ENCODE measurements at places on chromosomes 4 and X.

DNA sequence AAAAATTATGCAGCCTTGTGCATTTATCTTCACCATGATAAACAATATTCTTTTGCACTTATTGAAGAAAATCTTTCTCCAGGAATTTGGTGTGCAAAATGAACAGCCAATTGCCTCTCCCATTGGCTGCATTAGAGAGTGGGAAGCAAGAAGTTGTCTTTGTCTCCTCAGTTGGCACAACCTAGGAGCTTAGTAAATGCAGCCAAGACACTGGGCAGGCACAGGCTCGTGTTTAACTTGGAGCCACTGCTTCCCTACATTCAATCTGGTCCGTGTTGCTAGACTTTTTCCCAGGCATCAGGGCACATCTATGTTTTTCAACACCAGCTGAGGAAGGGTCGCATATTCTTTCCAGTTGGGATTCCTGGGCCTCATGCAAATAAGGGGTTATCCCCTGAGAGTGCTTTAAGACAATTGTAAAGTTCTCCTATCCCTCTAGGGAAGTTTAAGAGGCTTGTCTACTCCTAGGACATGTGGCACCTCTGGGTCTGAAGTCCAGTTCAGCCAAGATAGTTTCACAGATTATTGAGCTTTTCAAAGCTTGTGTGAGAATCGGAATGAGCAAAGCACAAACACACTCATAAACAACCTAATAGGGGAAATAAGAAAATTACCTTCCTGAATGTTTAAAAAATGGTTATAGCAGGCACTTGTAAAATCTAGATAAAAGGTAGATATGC is 31.8 kb upstream of the SRD5A3 start:
- no peak for DNase-seq

GRCh38 chr4:40486534-40486933 is 143.1 kb downstream of the RBM47 start:
- no peak for DNase-seq

DNA sequence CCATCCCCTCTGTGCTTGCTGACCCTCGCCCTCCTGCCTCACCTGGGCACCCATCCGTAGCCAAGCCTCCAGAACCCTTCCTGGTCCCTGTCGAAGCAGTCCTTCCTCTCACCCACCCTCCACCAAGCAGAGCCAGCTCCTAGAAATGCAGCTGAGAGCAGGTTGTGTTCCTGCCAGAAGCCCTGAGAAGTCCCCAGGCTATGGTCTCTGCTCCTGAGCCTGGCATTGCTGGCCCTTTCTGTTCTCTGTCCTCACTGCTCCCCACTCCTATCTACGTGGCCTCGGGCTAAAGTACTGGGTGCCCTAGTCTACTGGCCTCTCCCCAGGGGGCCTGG is 2.1 kb upstream of the CPZ start:
- DNase-seq, result no peak

DNA sequence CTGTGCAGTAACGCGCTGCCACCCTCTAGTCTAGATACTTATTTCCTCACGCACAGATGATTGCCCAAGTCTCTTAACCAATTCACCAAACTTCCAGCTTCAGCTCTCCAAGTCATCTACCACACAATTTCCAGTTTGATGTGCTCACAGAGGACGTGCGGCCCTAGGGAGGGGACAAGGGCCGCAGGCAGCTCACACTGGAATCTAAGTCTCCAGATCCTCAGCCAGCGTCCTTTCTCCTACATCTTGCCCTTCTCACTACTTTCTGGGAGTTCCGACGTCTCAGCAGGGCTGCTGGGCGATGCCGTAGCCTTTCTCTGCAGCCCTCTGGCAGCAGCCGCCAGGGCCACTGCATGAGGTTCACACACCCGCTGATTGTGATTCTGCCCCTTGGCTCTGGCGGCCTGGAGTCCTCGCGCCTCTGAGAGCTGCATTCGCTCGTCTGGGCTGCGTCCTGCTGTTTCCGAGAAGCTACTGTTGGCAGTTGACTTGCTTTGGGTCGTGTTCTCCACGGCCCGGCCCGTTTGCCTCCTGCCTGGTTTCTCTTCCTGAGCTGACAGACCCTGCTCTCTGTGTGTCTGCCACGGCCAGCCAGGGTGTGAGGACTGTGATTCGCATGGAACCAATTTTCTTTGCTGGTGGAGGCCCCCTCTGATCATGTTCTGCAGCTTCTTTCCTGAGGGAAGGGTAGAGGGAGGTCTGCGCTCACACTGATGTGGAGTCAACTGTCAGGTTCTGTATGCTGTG is 14.1 kb upstream of the TMEM131L start:
- DNase-seq, result no peak

GRCh38 chrX:71629467-71629866 is 11.2 kb upstream of the CXCR3 start:
- DNase-seq, result no peak

- no peak for DNase-seq
Measured at GRCh38 chr4:41647383-41647782, 101.1 kb downstream of the PHOX2B start.

GRCh38 chrX:150337536-150337935 is 25.6 kb upstream of the MAMLD1 start:
- DNase-seq, result no peak

DNA sequence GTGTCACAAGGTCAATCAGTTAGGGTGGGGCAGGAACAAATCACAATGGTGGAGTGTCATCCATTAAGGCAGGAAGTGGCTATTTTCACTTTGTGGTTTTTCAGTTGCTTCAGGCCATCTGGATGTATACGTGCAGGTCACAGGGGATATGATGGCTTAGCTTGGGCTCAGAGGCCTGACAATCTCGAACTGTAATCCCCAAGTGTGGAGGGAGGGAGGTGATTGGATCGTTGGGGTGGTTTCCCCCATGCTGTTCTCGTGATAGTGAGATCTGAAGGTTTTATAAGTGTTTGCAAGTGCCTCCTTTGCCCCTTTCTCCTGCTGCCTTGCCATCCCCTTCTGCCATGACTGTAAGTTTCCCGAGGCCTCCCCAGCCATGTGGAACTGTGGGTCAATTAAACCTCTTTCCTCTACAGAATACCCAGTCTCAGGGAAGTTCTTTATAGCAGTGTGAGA is 36.7 kb upstream of the STS start:
- no peak for DNase-seq

DNA sequence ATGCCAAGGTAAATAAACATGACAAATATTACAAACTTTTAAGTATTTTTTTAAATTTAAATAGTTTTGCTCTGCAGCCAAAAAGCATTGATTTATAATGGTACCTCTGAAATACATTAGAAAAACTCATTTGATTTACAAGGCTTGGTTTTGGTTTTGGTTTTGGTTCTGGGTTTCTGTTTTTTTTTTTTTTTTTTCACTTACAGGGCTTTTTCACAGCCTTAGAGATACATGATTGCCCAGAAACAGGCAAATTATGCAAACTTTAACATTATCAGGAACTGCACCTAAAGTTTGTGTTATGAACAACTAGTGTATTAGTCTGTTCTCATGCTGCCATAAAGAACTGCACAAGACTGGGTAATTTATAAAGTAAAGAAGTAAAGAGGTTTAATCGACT is 196.4 kb upstream of the DDX53 start:
- DNase-seq, result no peak

DNA sequence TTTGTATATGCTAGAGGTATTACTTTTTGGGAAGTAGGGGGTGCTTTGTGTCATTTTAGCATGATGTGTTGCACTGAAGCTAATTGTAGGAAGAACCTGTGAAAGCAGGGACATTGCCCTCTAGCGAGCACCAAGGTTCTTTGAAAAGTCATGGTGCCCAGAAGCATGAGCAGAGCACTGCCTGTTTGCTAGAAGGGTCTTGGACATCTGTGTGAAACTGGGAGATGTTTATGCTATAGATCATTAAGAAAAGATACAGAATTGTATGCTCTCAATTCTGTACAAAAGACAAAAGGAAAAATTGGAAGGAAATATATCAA is 14.7 kb downstream of the GRPR start:
- no peak for DNase-seq

DNA sequence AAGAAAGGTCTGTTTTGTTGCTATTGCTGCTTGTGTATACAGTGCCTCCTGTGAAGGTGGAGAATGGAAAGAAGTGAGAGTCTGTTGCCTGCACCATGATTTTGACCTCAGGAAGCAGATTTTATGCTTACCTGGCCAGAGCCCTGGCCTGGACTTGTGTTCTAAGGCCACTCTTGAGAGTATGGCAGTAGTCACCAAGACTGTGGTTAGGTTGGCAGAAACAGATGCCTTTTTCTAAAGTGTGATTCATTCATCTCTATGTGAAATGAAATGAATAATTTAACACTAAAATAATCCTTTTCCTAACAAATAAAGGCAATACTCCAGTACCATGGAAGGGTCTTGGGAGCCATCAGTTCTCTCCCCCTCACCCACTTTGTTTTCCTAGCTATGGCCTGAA is 161.8 kb downstream of the DCLK2 start:
- DNase-seq, result no peak

GRCh38 chr4:159498446-159499115 is 395.7 kb downstream of the RAPGEF2 start:
- DNase-seq, result no peak

DNA sequence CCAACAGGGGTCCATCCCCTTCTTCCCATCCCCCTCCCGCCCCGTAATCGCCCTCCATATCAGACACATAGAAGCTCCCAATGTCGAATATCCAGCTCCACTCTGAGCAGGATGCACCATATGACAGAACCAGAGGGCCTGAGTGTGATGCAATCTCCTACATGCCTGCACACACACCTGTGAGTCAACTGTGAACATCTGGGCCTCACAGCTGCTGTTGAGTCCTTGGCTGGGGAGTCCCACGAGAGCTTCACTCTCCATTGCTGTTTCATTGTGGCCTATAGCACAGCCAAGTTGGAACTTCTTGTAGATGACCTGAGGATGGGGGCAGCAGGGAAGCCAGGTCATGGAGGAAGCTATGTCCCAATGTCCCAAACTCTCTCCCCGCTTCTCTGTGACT is 8.2 kb downstream of the SLC38A5 start:
- DNase-seq, result peak; percentile 7

GRCh38 chrX:15493118-15493962 is at the start of gene PIR:
PIR (minus strand) TSS chrX:15493333; CDS start chrX:15491257, 2,076 bp downstream.
- peak; percentile 70 for DNase-seq

GRCh38 chr4:664713-665231 is 9.3 kb downstream of the ATP5ME start:
- no peak for DNase-seq

GRCh38 chr4:79964020-79964399 is 109.0 kb downstream of the ANTXR2 start:
- DNase-seq, result no peak

GRCh38 chrX:149433451-149433850 is 71.7 kb downstream of the IDS start:
- DNase-seq, result no peak

DNA sequence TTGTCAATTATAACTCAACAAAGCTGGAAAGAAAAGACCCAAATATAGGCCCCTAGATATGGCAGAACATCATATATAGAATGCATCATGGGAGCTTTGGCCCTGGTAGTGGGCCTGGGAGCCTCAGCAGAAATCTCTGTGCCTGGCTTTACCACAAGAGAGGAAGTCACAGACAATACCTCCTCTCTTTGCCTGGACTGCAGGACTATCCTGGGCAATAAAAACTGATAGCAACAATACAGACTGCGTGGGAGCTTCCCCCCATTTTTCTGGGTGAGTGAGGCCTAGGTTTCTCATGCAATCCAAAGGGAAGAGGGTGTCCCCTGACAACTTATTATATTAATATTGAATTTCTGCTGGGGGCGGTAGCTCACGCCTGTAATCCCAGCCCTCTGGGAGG is 64.0 kb upstream of the NFKB1 start:
- DNase-seq, result no peak

DNA sequence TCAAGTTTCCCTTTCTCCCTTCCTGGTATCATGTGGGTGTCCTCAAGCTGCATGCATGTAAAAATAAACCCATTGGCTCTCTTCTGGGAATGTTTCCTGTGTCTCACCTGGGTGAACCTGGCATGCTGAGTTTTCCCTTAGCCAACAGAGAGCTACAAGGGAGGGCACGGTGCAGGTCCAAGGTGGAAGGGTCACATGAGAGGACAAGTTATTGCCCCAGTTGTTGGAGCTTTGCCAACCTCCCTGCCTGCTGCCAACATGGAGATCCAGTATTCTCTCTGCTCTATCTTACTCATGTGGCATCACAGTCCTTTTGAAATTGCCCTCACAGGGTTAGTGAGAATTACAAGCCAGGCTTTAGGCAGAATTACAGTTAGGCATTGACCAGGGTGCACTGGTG is 196.1 kb upstream of the GYPA start:
- DNase-seq, result no peak

DNA sequence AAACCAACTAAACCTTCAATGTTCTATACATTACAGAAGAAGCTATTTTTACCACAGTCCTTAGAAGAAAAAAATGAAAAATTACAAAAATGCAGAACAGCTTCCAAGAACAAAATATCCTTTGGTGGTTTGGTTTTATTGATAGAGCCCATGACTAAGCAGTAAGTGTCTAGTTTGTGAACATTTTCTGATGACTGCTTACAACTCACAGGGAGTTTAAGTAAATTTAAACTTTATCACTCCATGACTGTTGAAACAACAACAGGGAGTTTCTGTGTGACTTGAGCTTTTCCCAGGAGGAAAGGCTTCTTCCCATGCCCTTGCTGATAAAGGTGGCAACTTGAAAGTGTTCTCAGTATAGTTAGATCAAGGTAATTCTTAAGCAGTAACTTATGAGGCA is 2.9 kb downstream of the PF4 start:
- no peak for DNase-seq

- DNase-seq, result no peak
Measured at GRCh38 chr4:30586850-30587249, 133.3 kb upstream of the PCDH7 start.

DNA sequence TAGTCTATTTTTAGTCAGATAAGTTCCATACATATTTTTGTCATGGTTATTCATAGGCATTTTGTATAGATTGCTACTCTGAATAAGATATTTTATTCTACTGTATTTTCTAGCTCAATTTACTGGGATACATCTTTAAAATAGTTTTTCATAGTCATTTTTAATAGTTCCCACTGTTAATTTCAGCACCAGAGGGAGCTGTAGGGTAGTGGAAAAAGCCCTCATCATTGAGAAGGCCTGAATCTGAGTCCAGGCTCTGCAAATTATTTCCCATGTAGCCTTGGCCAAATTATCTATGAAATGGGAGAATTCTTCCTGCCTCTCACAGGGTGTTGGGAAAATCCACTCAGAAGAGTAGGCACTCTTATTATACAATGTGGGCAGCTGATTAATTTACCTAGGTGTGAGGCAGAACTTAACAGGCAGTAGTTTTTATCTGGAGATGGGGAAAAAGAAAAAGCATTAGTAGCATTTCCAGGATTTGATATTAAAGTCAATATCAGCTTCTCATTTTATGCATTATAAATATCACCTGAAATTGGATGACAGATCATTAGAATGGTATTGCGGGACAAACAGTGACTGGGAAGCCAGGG is 102.9 kb upstream of the PAQR3 start:
- peak; percentile 29 for DNase-seq

DNA sequence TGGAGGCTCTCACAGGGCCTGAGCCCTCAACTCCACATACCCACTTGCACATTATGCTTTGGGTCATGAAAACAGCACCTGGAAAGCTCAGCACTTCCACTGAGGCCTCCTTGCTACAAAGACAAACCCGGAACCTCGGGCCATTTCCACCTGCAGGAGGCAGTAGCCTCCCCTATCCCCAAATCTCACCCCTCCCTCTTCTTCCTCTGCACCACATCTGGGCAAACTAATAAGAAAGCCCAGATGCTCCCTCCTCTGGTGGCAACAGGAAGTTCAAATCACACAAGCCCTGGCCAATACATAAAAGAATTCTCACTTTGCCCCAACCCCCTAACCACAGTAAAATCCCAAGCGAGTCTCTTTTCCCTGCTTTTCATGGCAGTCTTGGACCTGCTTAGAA is 136.4 kb downstream of the MAPK10 start:
- peak; percentile 15 for DNase-seq

GRCh38 chr4:76120199-76120598 is 28.0 kb downstream of the NUP54 start:
- DNase-seq, result no peak

- no peak for DNase-seq
Measured at GRCh38 chr4:141580523-141580922, 55.9 kb upstream of the IL15 start.

Data from GM13977 (cell line).